ENCODE measurements at places on chromosomes 16 and 17.

- DNase-seq = no peak
These were observed 2.0 kb upstream of the ACE start for GRCh38 chr17:63474586-63475460.

DNA sequence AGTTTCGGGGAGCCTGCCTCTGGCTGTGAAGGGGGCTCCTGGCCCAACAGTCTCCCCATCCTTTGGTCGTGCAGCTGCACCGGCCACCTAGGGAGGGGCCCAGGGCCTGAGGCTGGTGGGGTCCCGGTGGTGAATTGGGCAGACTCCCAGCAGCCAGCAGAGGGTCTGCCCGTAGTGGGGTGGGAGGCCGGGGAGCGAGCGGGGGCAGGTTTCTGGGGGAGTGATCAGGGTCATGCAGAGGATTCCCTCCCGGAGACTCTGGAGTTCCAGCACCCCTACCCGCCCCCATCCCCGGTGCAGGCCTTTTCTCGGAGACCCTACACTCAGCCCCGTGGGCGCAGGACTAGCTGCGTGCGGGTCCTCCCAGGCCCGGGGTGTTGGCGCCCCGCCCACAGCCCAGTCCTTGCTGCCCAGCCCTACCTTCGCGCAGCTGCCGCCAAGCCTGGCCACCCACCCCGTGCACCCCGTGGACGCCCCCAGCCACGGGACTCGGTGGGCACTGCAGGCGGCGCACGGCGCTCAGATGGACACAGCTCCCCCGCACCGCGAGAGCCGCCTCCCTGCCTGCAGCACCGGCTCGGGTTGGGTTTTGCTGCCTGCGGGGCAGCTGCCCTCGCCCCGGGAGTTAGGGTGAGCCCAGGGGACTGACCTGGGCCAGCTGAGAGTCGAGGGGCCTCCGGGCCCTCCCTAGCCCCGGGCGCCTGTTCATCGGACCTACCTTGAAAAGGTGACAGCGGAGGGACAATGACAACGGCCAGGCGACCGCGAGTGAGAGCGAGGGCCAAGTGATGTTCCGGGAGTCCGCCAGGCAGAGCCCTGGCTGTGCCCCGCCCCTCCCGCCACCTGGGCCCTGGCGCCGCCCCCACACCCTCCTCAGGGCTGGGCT is at the start of gene GNG13:
Gene GNG13, minus strand, starts transcription at position 787 of the 886 bp plus-strand sequence. CDS start 1,657 bp downstream, outside the sequence.
- DNase-seq = no peak

- no peak for DNase-seq
These were observed 80.2 kb downstream of the HS3ST4 start for GRCh38 chr16:25771812-25772568.

GRCh38 chr16:882256-882655 is 81.7 kb upstream of the GNG13 start:
- no peak for DNase-seq

- DNase-seq = no peak
These were observed 23.6 kb downstream of the SDR42E1 start for GRCh38 chr16:81987706-81988105.

DNA sequence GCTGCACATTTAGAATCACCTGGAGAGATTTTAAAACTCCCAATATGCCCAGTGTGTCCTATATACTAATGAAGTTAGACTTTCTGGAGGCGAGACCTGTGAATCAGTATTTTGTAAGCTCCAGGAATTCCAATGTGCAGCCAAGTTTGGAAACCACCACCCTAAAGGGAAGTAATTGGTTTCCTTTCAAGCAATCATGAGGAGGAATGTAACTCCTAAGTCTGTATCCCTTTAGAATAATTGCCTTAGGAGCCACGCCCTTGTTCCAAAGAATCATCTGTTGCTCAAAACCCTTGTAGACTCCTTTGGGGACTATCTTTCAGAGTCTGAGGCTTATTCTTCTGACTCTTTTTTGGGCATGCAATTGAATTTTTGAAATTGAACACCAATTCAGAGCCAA is 84.4 kb downstream of the DNAH9 start:
- DNase-seq = no peak
